ENCODE measurements at places on chromosomes 2 and 18.

DNA sequence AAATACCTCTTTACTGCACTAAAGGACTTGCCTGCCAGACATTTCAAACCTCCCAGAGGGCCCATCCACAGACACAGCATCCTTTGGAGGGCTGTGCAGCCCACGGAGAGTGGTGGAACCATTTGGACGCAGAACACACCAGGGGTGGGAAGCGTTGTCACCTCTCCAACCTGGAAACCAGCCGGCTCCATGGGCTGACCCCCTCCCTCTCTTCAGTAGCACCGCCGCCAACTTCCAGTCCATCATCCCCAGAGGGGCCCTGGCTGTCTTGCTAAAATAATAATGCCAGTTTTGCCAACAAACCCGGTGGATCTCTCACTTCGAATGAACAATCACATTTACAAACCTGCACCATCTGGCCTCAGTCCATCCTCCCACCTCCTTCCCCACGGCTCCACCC is 203.9 kb downstream of the FBXO15 start:
- DNase-seq: no peak

DNA sequence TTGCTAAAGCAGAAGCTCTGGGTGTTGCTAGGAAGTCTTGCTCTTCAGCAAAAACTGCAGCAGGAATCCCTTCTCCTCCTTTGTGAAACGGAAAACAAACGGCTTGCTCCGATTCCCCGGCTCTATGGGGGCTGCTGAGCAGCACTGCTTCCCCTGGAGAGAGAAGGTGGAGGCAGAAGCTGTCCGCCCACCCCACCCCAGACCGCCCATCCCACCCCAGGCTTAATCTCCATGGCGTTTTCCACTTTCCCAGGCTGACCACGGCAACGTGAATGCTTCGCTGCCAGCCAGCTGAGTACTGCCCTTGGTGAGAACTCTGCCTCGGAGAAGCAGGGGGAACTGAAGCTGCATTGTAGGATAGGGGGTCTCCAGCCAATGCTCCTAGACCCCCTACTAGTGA is 139.2 kb downstream of the BCL2 start:
- DNase-seq: no peak

- DNase-seq: peak; percentile 23
These were observed 43.1 kb downstream of the AAK1 start for GRCh38 chr2:69600425-69600824.

DNA sequence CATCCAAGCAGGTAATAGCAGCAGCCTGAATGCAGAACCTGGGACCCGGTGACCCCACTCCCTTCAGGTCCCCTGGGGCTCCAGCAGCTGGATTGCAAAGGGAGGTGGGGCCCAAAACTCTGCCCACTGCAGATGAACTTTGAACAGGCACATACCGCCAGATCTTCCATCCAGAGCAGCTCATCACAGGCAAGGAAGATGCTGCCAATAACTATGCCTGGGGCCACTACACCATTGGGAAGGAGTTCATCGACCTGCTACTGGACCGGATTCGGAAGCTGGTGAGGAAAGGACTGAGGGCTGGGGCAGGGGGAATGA is 9.2 kb upstream of the DNAJB2 start:
- DNase-seq: no peak

- DNase-seq: no peak
These were observed 10.1 kb downstream of the MBOAT2 start for GRCh38 chr2:8993196-8993901.

DNA sequence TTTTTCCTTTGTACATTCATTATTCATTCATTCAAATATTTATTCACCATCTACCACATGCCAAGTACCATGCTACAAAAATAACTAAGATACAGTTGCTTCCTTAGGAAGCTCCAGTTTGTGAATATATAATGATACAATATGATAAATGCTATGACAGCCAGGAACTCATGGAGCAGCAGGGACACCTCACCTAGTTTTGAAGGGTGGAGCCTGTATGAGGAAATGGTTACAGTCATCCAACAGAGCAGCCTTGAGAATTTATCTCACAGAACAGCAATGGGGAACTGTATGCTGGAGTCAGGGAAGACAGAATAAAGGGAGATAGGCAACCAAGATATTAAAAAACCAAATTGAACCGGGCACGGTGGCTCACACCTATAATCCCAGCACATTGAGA is 124.0 kb downstream of the OSBPL1A start:
- no peak for DNase-seq

- DNase-seq: no peak
These were observed 254.5 kb downstream of the DSEL start for GRCh38 chr18:67261931-67262552.

DNA sequence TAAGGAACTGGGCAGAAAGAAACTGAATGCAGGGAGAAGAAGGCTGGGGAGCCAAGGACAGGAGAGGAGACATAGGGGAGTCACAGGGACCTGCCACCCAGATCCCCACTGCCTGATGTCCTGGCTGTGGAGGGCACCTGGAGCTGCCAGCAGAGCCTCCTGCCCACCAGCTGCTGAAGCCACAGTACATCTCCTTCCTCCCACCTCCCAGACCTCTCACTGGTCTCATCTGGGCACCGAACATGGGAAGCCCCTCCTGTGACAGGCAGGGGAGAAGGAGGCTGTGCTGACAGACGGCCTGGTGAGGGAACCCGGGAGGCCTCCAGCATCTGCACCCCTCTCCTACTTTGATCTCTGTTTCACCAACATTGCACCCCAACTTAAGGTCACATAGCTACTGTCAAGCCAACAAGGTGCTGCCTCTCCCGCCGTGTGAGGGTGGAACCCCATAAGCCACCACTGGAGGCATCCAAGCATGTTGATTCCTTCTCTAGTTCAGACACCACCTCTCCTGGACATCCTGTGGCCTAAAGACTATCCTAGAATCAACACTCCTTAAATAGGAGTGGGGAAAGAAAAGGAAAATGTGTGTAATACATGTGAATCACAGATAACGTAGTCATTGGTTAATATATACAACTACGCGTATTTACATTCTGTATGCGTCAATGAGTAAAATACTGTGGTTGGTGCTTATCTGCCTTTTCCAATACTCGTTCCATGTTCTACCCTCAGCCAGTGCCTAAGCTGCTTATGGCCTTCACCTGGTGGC is 3.5 kb upstream of the RNPEPL1 start:
- DNase-seq: peak; percentile 47

DNA sequence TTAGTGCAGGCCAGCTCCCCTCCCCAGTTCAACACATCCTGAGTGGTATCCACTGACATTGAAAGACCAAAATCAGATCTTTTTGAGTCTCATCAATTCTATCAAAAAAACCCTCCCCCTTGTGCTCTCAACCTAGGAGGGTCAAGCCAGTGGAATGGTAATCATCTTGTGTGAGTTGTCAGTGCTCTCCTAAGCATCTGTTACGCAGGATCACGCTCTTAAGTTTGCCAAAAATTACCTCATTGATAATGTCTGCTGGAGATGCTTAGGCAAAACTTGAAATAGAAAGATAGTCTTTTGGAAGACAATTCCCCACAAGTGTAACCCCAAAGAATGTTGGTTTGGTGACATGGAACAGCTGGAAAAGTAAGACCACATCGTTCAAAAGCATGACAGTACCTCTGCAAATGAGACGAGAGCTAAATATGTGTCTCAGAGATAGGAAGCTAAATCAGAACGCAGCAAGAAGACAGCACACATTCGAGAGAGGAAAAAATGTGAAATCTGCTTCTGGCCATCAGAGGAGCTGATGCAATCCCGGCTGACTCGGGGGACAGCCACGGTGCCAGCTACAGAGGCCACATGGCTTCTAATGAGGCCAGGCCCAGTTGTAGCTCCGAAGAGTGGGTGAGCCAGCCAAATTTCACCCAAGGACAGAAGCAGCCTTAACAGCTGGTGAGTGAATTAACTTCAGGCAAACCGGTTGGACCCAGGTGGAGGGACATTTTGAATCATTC is 753.9 kb downstream of the RNF144A start:
- no peak for DNase-seq

GRCh38 chr18:21406116-21406515 is 164.1 kb downstream of the GREB1L start:
- DNase-seq: no peak

GRCh38 chr18:9174302-9174701 is 37.7 kb downstream of the ANKRD12 start:
- no peak for DNase-seq

DNA sequence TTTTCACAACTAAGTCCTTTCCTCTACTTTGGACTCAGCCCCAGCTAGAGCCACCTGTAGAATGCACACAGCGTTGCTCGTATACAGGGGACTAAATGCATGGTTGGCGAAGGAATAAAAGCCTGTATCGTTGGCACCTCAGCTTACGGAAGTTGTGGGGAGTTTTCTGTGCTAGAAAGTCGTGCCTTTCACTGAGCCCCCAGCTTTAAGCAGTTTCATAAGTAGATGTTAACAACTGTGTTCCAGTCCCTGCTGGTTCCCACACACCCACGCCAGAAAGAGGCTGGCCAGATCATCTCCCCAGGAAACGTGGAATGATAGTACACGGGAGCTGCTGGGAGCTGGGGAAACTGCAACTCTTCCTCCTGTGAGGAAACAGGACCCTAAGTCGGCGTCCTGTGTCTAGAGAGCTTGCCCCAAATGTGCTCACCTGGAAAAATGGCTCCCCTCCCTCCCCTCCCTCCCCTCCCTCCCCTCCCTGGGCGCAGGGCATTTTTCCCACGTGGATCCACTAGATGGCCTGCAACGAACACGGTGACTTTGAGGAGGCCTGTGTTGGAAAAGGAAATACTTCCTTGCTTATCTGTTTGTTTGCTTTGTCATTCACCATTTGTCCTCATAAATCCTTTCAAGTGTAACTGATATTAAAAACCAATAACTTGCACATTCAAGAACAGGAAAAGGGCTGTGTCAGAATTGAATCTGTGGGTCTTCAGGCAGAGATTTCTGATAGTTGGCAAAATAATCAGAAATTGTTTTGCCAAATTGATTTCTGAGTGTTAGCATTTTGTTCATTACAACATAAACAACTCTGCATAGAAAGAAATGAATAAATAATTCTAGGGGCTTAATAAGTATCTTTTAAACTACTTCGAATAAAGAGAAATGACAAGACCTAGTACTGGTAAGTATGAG is 43.9 kb upstream of the RFX8 start:
- no peak for DNase-seq

- no peak for DNase-seq
These were observed 36.7 kb downstream of the LMAN2L start for GRCh38 chr2:96703021-96703751.

- DNase-seq: no peak
These were observed 41.5 kb downstream of the ANTXR1 start for GRCh38 chr2:69054431-69054830.

GRCh38 chr18:75533950-75534349 is 106.4 kb upstream of the SMIM21 start:
- DNase-seq: no peak

GRCh38 chr2:30615926-30616325 is 168.9 kb downstream of the LCLAT1 start:
- DNase-seq: no peak

DNA sequence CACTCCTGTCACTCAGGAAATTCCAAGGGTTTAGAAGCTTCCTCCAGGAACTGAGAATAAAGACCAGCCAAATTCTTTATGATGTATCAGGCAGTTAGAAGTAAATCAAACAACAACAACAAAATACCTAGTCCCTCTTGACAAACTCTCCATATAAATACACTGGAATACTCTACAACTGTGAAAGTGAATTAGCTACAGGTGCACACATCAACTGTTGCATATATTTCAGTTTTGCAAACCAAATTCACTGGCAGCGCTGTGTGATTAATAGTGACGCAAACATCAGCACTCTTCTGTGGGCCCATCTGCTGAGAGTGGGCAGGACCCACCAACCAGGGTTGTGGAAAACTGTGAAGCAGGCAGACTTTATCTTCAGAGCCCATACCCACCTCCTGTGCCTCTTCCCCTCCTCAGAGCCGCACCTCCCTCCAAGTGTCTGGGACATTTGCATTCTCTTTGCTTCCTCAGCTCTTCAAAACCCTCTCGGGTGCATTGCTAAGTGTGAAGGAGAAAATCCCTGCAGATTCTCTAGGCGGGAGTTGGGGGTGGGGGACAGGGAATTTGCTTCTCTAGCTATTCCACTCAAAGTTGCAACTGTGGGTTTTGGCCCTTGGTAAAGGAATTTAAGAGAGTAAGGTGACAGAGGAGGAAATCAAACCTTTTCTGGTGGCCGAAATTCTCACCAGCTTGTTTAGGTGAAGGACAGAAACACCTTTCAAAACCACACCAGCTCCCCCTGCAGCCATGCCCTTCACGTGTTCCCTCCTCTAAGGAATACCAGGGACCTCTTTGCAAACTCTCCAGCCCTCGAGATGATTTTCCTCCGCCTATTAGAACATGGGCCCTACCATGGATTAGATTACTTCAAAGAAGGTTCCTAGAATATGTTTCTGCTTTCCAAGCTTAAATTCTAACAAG is 119.3 kb downstream of the MRO start:
- DNase-seq: no peak

DNA sequence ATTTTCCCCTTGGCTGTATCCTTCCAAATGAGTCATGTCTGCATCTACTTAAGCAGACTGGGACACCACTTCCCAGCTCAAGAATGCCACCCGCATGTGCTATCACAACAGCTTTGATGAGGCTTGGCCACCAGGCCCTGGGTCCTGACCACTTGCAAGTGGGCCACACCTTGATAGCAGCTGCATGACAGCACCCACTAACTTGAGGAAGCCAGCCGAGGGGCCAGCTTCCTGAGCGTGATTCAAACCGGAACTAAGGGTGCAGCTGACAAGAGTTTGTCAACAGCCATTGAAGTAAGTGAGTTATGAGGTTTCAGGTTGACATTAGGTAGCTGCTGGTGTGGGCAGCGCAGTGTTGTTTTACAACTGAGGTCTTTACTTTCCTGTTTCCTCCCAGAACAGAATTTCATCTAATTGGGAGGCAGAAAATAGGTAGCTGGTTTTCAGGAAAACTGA is 54.4 kb downstream of the EPHA4 start:
- DNase-seq: peak; percentile 86

DNA sequence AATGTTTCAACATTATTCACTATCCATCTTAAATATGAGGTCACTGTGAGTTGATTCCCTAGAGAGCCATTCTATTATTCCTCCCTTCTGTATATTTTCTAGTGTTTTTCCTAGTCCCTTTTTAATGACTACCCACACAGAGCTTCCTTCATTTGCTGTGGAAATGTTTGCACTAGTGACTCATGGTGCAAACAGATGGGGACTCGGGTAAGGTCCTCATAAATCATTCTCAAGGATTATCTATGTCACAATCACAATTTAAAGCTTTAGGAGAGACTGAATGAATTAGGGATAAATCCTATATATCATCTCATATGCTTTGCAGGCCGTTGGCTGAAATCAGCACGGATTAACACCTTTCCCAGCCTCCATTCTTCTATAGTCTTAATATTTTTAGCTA is 159.6 kb downstream of the DCC start:
- no peak for DNase-seq

GRCh38 chr2:228433721-228434120 is 252.2 kb upstream of the SPHKAP start:
- DNase-seq: no peak

GRCh38 chr2:220833446-220833845 is 738.7 kb downstream of the EPHA4 start:
- no peak for DNase-seq

- no peak for DNase-seq
These were observed 45.6 kb upstream of the ZC3H15 start for GRCh38 chr2:186440506-186440905.

GRCh38 chr2:183996825-183997793 is 601.2 kb upstream of the ZNF804A start:
- no peak for DNase-seq
